ENCODE measurements at places on chromosomes 16 and 17. TPM values are rescaled to one million over a fixed set of nuclear protein-coding genes. Genes with fewer than 3 reads are reported as not detected.

- DNase-seq, result no peak
Observed at GRCh38 chr16:85413691-85414663, 199.1 kb upstream of the GSE1 start.

DNA sequence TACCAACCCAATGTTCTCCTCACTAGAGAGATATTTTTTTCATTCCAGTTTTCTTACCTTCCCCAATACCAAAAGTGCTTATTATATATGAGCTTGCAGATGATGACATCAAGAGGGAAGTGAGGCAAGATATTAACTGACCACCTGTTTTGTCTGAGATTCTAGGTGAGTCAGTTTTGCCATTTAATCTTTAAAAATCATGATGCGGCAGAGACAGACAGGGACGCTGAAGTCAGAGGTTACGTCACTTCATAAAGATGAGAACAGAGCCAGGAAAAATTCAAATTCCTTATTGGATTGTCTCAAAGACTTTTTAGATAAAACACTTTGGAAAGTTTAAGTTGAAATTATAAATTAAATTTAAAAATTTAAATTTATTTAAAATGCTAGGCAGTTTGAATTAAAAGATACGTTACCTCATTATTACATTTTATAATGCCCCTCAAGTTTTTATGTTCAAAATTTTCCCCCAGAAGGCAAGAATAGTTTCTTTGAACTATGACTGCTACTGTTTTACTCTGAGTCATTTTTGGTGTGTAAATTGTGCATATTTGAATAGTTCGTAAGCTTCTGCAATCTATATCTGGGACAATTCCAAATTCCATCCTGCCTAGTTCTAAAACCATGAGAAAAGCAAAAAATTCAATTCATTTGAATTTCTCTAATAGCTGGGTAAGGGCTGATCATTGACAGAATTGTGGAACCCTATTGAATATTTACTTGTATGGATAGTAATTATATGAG lies 839.6 kb upstream of the GOT2 start:
- DNase-seq, result no peak

DNA sequence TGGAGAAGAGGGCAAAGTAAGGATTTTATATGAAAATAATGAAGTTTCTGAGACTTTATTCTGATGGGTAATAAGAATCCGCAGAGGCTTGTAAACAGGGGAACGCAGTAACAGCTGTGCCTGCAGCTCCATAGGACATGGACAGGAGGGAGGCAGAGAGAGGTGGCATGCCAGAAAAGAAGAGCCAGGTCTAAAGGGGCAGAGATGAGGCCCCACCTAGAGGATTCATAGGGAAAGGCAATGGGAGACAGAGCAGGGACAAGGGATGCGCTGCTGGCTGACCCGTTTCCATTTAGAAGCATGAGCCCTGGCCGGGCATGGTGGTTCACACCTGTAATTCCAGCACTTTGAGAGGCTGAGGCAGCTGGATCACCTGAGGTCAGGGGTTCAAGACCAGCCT lies 340.3 kb upstream of the CDH5 start:
- DNase-seq, result no peak

DNA sequence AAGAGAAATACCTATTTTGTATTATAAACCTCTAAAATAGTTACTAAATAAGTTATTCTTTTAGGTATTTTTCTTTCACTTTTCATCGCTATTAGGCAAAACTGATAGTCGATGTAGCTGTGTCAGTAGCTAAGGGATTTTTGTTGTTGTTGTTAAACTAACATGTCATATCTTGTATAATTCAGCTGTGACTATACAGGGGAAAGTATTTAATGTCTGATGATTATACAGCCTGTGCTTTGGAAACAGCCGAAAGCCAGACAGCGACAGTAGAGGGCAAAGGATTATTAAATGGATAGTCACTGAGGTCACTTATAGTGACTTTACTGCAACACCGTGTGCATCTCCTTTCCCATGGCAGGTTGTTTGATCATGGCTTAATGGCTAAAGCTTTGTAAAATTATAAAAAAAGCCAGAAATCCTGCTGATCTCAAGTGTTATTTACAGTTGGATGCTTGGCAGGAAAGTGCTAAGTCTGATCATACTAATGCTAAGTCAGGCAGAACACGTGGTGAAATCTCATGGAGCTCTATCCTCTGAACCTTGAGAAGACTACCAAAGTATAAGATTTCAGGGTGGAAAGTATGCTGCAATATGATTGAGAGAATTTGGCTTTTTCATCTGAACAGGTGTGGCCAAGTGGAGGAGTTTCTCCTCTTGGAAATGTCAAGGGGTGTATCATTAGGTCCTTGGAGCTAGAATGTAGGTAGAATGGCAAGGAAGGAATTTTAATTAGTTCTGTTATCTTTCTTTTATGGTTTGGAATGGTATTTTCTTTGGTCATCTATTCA lies 88.4 kb downstream of the FTO start:
- DNase-seq, result no peak

DNA sequence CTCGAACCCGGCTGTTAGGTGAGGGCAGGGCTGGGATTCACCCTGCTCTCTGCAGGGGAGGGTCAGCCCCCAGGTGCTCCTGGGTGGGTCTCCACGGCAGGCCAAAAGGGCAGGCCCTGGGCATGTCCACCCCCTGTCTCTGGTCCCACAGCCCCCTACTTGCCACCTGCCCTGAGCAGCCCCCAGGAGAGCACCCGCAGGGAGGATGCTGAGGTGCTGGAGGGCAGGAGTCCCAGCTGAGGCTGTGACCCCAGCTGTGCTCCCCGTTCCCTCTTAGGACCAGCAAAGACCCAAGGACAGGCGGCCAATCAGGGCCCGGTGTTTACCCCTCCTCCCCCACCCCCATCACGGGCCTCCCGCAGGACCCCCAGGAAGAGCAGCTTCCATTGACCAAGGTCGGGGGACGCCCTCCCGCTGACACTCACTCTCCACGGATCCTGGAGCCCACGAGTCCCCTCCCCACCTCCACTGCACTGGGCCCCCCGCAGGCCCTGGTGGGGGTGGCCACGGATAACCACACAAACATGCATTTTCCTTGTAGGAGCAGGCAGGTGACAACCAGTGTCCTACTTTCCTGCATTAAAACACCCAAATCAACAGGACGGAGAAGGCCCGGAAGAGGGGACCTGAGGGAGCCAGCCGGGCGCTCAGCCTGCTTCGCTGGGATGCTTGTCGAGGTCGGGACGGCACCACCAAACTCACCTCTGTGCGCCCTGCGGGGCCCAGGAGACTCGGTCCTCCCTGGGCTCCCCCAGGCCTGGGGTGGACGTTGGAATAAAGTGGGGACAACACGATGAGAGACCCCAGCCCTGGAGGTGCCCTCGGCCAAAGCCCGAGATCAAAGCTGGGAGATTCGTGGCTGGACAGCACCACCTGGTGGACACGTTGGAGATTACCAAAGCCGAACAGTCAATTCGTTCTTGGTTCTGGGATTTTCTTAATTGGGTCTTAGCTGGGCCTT lies 22.5 kb upstream of the ENPP7 start:
- no peak for DNase-seq

DNA sequence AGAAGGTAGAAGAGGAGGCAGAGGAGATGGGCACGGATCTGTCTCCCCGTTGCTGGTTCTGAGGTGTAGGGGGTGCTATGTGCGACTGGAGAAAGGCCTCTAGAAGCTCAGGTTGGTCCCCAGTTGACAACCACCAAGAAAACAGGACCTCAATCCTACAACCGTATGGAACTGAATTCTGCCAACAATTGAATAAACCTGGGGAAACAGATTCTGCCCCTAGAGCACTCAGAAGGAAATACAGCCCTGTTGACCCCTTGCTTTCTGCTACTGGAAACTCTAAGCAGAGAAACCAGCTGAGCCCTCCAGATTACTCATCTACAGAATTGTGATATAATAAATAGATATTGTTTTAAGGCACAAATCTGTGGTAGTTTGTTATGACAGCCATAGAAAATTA lies 313.0 kb upstream of the GOT2 start:
- no peak for DNase-seq

Gene NAGS
- polyA plus RNA-seq, result 0.93 TPM

GRCh38 chr17:39281806-39282205 lies 56.1 kb upstream of the STAC2 start:
- no peak for DNase-seq

GRCh38 chr16:9112166-9112843 lies 20.9 kb downstream of the HAPSTR1 start:
- no peak for DNase-seq

DNA sequence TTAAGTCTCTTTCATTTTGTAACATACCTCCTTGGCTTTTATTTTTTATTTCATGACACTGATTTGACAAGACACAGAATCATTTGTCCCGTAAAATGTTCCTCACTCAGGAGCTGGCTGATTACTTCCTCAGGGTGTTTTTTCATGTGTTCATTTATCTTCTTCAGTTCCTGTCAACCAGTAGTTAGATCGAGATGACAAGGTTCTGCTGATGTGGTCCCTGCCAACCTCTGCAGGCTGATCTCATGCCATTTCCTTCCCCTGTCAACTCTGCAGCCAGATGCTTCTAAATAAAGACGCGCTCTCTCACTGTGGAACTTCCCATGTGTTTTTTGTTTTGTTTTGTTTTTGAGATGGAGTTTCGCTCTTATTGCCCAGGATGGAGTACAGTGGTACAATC lies 8.1 kb upstream of the CXCL16 start:
- no peak for DNase-seq

GRCh38 chr17:15456496-15456895 lies 10.9 kb downstream of the CDRT4 start:
- DNase-seq, result no peak

DNA sequence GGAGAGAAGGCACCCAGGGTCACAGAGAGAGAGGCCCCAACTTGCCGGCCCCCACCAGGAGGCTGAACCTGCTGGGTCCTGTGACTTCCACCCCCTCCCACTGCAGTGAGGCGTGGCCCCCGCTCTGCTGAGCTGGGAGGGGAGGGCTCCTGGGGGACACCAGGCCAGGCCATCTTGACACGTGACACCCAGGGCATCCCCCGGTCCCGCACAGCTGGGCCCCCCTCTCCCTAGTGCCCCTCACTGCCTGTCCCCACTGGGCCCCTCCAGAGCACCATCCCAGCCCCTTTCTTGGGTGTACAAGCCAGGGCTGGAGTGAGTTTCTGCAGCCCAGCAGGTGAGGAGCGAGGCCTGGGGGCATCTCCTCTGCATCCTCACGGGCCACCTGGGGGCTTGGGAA lies 12.4 kb downstream of the UBALD1 start:
- DNase-seq, result no peak

GRCh38 chr16:19780321-19780720 lies 62.2 kb downstream of the IQCK start:
- no peak for DNase-seq

GRCh38 chr17:53234138-53234537 lies 588.6 kb upstream of the KIF2B start:
- DNase-seq, result no peak

DNA sequence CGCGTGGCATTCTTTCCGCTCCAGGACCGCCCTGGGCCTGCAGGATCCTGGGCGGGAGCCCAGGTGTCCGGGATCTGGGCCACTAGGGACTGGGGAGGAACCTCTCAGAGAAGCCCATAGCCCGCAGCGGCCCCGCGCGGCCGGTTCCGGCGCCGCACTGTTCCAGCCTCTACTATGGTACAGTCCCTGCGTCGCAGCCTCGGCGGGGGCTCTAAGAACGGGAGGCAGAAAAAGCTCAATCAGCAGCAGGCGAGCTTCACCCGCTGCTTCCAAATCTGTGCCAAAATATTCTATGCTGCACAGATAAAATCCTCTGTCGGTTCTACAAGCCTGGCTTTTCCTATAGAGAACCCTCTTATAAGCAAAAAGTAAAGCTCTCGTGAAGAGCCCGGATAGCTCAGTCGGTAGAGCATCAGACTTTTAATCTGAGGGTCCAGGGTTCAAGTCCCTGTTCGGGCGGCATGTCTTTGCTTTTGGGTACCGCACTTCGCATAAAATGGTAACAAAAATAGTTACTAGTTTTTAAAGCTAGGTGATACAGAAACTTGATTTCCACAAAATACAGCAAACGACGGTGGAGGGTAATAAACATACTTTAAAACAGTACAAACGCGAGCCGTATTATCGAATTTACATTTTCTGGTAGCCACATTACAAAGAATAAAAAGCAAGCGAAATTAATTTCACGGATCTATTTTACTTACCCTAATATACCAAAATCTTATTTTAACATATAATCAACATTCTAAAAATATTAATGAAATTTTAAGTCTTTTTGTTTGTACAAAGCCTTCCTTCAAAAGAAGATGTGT lies 661 bp upstream of the ALOXE3 start:
- DNase-seq, result no peak

- no peak for DNase-seq
Observed at GRCh38 chr16:61968242-61969076, 67.8 kb downstream of the CDH8 start.

DNA sequence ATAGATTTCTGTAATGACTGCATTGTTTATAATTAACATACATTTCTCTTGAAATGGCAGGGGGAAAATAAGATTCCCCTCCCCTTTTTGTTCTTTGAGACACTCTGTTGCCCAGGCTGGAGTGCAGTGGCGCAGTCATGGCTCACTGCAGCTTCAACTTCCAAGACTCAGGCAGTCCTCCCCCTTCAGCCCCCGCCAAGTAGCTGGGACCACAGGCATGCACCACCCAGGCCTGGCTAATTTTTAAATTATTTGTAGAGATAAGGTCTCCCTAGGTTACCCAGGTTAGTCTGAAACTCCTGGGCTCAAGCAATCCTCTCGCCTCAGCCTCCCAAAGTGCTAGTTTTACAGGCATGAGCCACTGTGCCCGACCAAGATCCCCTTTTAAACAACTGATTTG lies 67.7 kb downstream of the KATNIP start:
- DNase-seq, result no peak

Gene GCGR
- polyA plus RNA-seq, result 18.6 TPM

- DNase-seq, result no peak
Observed at GRCh38 chr16:47716571-47716970, 255.4 kb downstream of the PHKB start.

Gene KIF2B
- polyA plus RNA-seq, result not detected

- no peak for DNase-seq
Observed at GRCh38 chr17:38800237-38800760, 943 bp upstream of the PIP4K2B start.

Gene TBC1D3C
- not detected for polyA plus RNA-seq

DNA sequence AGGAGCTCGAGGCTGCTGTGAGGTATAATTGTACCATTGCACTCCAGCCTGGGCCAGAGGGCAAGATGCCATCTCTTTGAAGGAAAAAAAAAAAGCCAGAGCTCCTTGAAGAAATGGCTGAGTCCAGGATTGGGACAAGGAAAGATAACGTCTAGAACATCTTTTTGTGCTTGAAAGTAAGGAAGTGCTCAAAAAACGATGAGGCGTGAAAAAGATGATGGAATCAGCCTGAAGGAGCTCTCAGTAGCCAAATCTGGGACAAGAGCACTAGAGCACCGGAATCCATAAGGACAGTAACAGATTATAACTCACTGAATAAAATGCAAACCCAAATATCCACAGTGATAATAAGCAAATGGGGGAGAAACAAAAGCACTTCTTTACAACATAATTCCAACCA lies 22.1 kb downstream of the EFTUD2 start:
- DNase-seq, result no peak

Gene CD300E
- 0.26 TPM for polyA plus RNA-seq

- no peak for DNase-seq
Observed at GRCh38 chr16:85686912-85687591, 1.7 kb downstream of the GINS2 start.

- DNase-seq, result no peak
Observed at GRCh38 chr16:67242138-67242730, 5.0 kb downstream of the FHOD1 start.

Gene NOL11
- polyA plus RNA-seq, result 71.1 TPM

Gene PLA2G10
- not detected for polyA plus RNA-seq

GRCh38 chr16:85083051-85083639 lies 29.1 kb downstream of the CIBAR2 start:
- no peak for DNase-seq

All from left renal pelvis (tissue), 4 donors.